AG04450 (cell line): ENCODE measurements at places on chromosomes 5 and 9.

- DNase-seq, result peak; percentile 81
Observed at GRCh38 chr5:143506836-143507552, 103.5 kb upstream of the NR3C1 start.

DNA sequence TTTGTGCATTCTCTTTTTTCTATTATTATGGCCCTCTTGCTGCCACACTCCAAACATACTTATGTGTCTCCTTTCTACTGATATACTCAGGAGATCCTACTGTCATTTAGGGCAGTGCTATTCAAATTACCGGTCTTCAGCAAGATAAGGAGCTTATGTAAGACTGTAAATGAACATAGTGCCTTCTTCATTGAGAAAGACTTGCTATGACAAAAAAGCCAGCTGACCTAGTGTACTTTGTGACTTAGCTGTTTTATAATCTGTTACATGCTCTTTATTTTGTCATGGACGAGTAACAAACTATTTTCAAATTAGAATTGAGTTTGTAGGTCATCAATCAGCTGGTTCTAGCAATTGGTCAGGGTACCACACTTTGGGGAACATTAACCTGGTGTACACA lies 32.8 kb downstream of the RANBP17 start:
- no peak for DNase-seq

GRCh38 chr5:165913059-165913458 lies 2378.4 kb upstream of the WWC1 start:
- no peak for DNase-seq

GRCh38 chr5:98776066-98776705 lies 2.7 kb downstream of the RGMB start:
- DNase-seq, result no peak

GRCh38 chr5:136043551-136043950 lies 14.8 kb downstream of the TGFBI start:
- DNase-seq, result no peak

DNA sequence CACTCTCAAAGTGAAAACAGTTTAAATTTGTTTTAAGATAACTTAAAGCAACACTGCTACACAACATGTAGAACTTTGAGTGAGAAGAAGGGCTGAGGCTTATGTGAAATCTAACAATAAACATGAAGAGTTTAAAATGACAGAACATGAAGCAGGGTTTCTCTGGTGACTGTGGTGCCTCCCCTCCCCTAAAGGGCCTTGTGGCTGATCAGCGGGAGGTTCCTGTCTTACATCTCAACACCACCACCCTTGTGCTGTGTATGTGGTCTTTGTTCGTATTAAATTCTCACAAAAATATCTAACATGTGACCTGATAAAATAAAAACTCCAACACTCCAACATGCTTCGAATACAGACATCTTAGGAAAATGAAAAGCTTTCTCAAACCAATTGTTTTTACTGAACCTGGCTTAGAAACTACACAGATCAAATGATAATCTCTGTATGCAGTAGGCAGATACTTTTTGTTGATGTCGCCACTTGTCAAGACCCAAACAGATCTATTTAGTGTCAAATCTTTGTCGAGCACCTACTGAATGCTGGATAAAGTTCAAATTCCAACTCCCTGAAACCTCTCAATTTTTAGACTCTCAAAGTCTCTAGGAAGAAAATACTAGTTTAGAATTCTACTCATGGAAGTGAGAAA lies 9.9 kb upstream of the IQGAP2 start:
- DNase-seq, result no peak

- no peak for DNase-seq
Observed at GRCh38 chr5:56616454-56617160, 198.7 kb upstream of the MAP3K1 start.

DNA sequence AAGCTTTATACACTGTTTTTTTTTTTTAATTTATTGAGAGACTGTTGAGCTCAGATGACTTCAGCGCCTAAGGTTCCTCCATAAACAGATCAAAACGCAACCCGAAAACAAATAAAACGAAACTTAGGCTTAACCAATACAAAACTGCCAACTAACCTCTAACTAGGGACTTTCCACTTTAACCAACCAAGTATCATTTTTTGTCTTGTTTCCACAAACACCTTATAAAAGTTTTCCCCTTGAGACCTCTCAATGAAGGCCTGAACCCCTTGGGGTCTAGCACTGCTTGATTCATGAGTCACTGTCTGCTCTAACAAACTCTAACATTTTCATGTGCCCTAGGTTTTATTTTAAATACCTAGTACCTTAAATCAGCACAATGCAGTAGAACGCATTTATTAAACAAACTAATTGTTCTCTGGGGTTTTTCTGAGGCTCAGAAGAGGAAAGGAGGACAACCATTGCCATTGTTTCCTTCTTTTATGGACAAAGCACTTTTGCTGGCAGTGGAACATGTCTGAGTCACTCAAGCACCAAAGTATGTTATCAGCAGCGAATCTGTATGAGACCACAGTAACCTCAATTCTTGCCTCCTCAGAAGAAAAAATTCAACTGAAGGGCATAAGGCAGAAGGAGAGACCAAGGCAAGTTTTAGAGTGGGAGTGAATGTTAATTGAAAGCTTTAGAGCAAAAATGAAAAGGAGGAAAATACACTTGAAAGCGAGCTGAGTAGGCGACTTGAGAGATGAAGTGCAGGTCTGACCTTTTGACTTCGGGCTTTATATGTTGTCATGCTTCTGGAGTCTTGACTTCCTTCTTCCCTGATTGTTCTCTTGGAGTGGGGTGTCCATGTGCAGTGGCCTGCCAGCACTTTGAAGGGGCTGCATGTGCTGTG lies 97.7 kb upstream of the HCN1 start:
- DNase-seq, result no peak

DNA sequence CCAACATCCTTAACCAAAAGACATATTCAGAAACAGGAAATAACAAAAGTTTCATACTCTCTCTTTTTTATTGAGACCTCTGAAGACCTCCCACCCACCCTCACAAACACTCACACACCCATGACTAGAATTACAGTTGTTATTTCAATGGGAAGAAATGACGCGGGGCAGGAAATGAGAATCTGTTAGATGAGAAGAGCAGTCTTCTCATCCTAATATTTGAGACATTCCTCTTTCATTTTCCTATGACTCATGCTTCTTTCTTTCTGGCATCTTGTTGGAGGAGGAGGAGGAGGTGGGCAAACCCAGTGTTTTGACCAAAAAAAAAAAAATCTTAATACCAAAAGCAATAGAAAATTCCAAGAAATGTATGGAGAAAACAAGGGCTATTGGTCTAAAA lies 179.5 kb upstream of the TARS1 start:
- DNase-seq, result peak; percentile 15

GRCh38 chr9:88824711-88825110 lies 166.6 kb upstream of the S1PR3 start:
- no peak for DNase-seq

GRCh38 chr9:34628656-34629490 lies at the start of gene ARID3C:
ARID3C (minus strand) TSS chr9:34629066; CDS start chr9:34628014, 1,052 bp downstream.
- DNase-seq, result no peak

- DNase-seq, result no peak
Observed at GRCh38 chr9:7117676-7118561, 360.1 kb downstream of the KDM4C start.
